NCI-H2029 (cell line): ENCODE measurements at places on chromosomes 12 and 14.
A peak's percentile ranks its signal among the peaks of the same experiment; 100 is the strongest.

GRCh38 chr12:1920971-1921370 lies 2.5 kb upstream of the CACNA2D4 start:
- DNase-seq = no peak

DNA sequence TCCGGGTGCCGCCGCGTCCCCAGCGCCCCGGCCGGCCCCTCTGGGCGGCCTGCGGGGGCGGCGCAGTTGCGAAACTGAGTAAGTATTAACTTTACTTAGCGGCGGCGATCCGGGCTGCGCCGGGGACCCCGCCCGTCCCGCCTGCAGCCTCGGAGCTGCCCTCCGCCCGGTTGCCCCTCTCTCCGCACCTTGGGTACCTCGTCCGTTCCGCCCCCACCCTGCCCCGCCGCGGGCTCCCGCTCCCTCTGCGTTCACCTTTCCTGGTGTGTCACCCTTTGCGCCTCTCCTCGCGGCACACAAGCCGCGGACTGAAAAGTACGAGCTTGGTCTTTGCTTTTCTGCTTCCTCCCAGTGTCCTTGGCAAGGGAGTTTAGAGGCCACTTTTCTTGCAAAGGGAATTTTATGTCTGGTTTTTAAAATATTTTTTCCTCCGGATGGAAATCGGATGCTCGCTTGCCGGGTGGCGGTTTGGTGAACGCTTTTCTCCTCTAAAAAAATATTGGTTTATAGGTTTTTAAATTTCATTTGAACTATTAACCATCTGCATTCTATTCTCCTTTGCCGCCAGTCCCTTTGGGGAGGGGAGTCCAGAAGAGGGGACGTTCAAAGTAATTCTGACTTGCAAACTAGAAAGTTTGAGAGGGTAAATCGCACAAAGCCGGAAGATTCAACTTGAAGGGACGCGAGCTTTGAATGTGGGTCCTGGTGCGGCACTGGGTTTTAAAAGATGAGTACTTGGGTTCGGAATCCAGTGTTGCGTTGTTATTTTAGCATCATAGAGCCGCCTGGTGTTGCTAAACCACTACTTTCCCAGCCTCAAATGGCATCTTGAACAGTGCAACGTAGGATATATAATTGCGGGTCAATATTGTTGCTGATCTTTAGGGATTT lies 834 bp downstream of the RASSF8 start:
- no peak for DNase-seq

DNA sequence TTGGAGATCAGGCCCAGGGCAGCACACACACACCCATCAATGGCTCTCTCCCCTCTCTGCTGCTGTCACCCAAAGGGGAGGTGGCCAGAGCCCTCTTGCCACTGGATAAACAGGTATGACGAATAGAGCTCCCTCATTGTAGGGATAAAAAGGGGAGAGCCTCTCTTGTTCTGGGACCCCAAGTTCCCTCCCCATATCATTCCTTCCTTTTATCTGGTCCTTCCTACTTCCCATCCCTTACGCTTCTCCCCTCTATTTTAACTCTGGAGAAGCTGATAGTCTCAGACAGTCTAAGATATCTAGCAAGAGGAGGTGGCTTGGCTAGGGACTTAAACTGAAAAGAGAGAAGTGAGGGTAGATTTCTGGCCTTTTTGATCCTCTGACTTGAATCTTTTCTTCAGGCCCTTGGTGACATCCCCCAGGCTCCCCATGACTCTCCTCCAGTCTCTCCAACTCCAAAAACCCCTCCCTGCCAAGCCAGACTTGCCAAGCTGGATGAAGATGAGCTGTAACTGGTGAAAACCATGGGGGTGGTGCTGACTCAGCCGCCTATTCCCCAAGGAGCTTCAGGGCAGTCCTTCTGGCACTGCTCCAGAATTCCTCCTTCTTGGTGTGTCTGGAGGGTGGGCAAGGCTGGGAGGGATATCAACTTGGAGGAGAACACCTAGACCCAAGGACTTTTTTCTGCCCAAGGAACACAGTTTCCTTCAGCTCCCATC lies 5.3 kb downstream of the ARHGEF25 start:
- DNase-seq = no peak

- DNase-seq = no peak
These were observed 9.1 kb upstream of the GLT1D1 start for GRCh38 chr12:128844031-128844635.

GRCh38 chr12:7162691-7163114 lies 26.8 kb upstream of the PEX5 start:
- peak; percentile 59 for DNase-seq

GRCh38 chr12:121582583-121583333 lies 1.9 kb upstream of the KDM2B start:
- DNase-seq = no peak

- DNase-seq = no peak
These were observed 340.2 kb upstream of the DDHD1 start for GRCh38 chr14:53493320-53493719.

DNA sequence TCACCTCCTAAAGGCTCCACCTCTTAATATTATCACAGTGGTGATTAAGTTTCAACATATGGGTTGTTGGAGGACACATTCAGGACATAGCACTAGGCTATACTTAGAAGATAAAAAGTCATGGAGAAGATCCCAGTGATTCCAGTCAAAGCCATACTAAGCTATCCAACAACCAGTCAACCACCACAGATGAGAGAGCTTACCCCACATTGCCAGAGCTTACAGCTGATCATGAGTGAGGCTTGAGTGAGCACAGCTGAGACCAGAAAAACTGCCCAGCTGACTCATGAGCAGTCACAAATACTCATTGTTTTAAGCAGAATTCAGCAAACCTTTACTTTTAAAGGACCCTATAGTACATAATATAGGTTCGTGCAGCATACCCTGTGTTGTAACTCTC lies 85.1 kb downstream of the DRAM1 start:
- no peak for DNase-seq

DNA sequence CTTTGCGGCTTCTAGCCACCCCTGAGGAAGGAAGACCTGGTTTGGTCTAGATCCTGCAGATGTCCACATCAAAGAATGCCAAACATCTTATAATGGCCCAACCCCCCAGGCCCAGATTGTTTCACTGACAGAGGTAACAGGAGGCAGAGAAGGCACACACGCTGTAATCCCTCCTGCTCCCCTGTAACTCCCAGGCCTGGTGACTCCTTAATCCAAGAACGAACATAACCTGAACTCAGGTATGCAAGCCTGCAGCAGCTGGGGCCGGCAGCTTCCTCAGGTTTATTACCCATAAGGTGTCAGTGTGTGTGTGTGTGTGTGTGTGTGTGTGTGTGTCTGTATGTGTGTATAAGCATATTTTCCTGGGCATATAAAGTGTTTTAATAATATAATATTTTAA lies 52.7 kb downstream of the ERH start:
- DNase-seq = no peak

DNA sequence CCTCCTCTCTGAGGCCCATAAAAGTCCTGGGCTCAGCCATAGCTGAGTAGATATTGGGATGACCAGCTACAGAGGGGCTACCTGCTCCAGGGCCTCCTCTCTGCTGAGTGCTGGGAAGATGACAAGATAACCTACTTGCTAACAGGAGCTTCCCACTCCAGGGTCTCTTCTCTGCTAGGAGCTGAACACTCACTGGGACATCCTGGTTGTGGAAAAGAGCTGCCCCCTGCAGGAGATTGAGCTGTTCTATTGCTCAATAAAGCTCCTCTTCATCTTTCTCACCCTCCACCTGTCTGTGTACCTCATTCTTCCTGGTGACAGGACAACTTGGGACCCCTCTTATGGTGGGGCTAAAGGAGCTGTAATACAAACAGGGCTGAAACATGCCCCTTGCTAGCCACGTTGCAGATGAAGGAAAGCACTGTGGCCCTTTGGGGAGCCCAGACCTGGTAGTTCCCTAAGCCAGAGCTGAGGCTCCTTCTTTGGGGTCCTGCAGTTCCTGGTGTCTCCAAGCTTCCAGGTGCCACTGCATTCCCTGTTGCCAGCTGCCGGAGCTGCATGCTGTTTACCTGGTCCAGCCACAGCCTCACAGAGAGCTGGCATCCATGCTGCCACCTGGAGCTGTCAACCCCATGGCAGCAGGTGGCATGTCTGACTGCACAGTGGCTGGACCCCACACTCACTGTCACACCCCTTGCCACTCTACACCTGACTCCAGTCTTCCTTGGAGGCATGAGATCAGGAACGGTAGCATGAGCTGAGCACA lies 598.5 kb upstream of the LMO3 start:
- DNase-seq = no peak

DNA sequence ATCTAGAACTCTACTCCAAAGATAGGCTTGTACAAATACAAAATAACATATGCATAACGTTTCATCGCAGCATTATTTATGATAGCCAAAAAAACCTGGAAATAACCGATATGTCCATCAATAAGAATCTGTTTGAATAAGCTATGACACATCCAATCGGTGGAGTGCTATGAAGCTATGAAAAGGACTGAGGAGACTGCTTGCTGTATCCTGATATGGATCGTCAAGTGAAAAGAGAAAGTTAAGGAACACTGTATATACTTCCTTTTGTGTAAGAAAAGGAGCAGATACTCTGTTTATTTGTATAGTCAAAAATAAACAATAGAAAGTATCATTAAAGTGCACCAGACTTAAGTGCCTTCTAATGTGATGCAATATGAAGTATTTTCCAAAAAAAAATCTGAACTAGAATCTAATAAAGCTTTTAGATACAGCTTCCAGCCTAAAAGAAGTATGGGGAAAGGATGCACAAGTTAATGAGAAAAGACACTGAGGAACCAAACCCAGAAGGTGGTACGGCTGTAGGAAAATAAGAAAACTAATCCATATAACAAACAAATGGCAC lies 645 bp upstream of the KLHDC1 start:
- no peak for DNase-seq

GRCh38 chr14:96917442-96917963 lies 120.3 kb downstream of the VRK1 start:
- no peak for DNase-seq

GRCh38 chr12:126890097-126890496 lies 1376.9 kb upstream of the TMEM132C start:
- no peak for DNase-seq

GRCh38 chr12:12513416-12514006 lies 49.2 kb downstream of the DUSP16 start:
- DNase-seq = no peak
